Smooth muscle cell of the coronary artery (primary cell): ENCODE measurements at places on chromosomes 16 and 17. TPM values are rescaled to one million over a fixed set of nuclear protein-coding genes. Genes with fewer than 3 reads are reported as not detected.

DHX58 gene
- total RNA-seq: 5.9 and 15.3 TPM in 2 replicates

CRYBA1 gene
- 0.70 TPM in 1 of 2 replicates, not detected in the other for total RNA-seq

MRC2 gene
- total RNA-seq: 124 and 319 TPM in 2 replicates

C16orf92 gene
- not detected in 2 replicates for total RNA-seq

TMEM92 gene
- total RNA-seq: 0.12 and 0.15 TPM in 2 replicates

KRTAP17-1 gene
- not detected in 2 replicates for total RNA-seq

LRRC75A gene
- total RNA-seq: 0.82 and 0.83 TPM in 2 replicates

CCL4 gene
- not detected in 2 replicates for total RNA-seq

SLC13A2 gene
- total RNA-seq: not detected in 2 replicates

GDPD3 gene
- 0.60 and 4.4 TPM in 2 replicates for total RNA-seq

MMP25 gene
- under 0.01 TPM in 1 of 2 replicates, not detected in the other for total RNA-seq

DHRS7C gene
- not detected in 2 replicates for total RNA-seq

OTOA gene
- not detected in 2 replicates for total RNA-seq

MMP28 gene
- total RNA-seq: 0.60 TPM in 1 of 2 replicates, not detected in the other

SLC47A1 gene
- 0.53 and 4.6 TPM in 2 replicates for total RNA-seq

RNF43 gene
- 0.15 TPM in 1 of 2 replicates, not detected in the other for total RNA-seq

CCL2 gene
- 17.9 and 393 TPM in 2 replicates for total RNA-seq

HLF gene
- total RNA-seq: under 0.01 and 0.23 TPM in 2 replicates

DUSP3 gene
- 35.2 and 52.0 TPM in 2 replicates for total RNA-seq

STAT3 gene
- total RNA-seq: 81.7 and 89.7 TPM in 2 replicates

KRTAP4-1 gene
- total RNA-seq: not detected in 2 replicates

GPR179 gene
- total RNA-seq: not detected in 2 replicates

SEPTIN12 gene
- not detected in 2 replicates for total RNA-seq

NPIPB6 gene
- total RNA-seq: 0.30 TPM in 1 of 2 replicates, not detected in the other

ENKD1 gene
- 11.8 and 13.8 TPM in 2 replicates for total RNA-seq

NTHL1 gene
- total RNA-seq: 33.1 and 36.3 TPM in 2 replicates

FBXW10B gene
- 0.08 TPM in 1 of 2 replicates, not detected in the other for total RNA-seq

NHERF1 gene
- total RNA-seq: 2.8 and 10.4 TPM in 2 replicates

ALOX15 gene
- not detected in 2 replicates for total RNA-seq

TMED6 gene
- not detected in 2 replicates for total RNA-seq

CAMKK1 gene
- total RNA-seq: 2.3 and 5.6 TPM in 2 replicates

NPIPB9 gene
- total RNA-seq: 0.35 and 0.90 TPM in 2 replicates

GFER gene
- total RNA-seq: 6.4 and 11.7 TPM in 2 replicates

NPIPB12 gene
- 4.9 and 12.2 TPM in 2 replicates for total RNA-seq
